ENCODE measurements at places on chromosomes 16 and 17. TPM values are rescaled to one million over a fixed set of nuclear protein-coding genes. Genes with fewer than 3 reads are reported as not detected.

Gene CTRB1
- not detected for total RNA-seq

Gene ZFPM1
- 3.9 TPM for total RNA-seq

Gene MYH1
- not detected for total RNA-seq

Gene ABCA9
- 35.6 TPM for total RNA-seq

Gene RFNG
- total RNA-seq = 20.3 TPM

Data from stomach (tissue), 19 donors.